Activated CD4-positive, CD25-positive, alpha-beta regulatory T cell (primary cell): ENCODE measurements at places on chromosomes 3 and 15.

DNA sequence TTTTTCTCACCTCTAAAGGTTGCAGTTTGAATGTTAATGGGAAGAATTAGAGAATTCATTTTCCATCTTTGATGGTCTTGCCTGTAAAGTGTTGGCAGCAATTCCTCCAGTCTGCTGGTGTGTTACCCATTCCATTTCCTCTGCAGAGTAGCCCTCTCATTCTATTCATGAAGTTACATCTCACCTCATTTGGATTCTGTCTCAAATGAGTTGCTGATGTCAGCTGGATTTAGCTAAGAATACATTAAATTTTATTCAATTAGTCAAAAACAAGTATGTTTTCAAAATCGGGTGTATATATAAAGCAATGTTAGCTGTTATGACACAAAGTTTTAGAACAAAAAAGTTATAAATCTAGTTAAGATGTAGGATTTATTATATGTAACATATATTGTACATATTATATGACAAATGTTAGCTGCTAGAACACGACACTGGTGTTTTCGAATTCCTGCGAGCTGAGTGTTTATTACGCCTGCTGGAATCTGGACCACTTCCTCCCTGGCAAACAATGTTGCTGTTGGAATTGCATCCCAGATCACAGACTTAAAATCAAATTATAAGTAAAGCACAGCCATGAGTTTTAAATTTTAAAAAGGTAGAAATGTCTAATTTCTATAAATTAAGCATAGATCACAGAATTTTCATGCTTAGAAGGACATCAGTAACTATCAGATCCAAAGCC lies 516.2 kb downstream of the OCA2 start:
- DNase-seq = no peak

GRCh38 chr3:108513961-108514360 lies 3.6 kb upstream of the MYH15 start:
- DNase-seq = no peak

GRCh38 chr3:151035072-151035471 lies 50.4 kb upstream of the MED12L start:
- no peak for DNase-seq

- no peak for DNase-seq
These were observed 26.4 kb downstream of the TIGIT start for GRCh38 chr3:114320246-114320645.

GRCh38 chr3:60431599-60431958 lies 819.7 kb downstream of the FHIT start:
- no peak for DNase-seq

DNA sequence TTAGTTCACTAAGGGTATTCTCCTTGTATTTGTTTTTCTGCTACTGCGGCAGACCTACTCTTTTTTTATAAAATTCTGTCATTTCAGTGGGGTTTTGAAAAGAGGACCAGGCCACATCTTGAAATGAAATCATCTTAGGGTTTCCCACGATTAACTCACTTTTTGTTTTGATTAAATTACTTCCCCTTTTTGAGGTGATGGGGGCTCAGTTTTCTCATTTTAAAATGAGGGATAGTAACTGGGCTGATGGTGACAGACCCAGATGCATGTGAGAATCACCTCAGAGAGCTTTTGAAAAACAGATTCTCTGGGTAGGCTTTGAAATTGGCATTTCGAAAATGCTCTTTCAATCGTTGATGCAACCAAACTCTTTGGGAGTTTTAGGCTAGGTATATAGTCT lies 24.2 kb downstream of the UBE2Q2 start:
- DNase-seq = no peak

GRCh38 chr15:62147551-62147950 lies 17.5 kb downstream of the C2CD4B start:
- no peak for DNase-seq

DNA sequence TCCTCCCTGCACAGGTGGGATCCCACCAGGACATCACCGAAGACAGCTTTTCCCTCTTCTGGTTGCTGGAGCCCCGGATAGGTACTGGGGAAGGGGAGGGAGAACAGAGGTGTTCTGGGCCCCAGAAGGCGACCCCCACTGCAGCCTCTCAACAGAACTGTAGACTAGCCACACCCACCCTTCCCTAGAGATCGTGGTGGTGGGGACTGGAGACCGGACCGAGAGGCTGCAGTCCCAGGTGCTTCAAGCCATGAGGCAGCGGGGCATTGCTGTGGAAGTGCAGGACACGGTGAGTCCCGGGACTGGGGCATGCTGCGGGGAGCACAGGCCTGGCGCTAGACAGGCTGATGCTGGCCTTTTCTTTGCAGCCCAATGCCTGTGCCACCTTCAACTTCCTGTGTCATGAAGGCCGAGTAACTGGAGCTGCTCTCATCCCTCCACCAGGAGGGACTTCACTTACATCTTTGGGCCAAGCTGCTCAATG lies 809 bp downstream of the NDUFAF3 start:
- no peak for DNase-seq

DNA sequence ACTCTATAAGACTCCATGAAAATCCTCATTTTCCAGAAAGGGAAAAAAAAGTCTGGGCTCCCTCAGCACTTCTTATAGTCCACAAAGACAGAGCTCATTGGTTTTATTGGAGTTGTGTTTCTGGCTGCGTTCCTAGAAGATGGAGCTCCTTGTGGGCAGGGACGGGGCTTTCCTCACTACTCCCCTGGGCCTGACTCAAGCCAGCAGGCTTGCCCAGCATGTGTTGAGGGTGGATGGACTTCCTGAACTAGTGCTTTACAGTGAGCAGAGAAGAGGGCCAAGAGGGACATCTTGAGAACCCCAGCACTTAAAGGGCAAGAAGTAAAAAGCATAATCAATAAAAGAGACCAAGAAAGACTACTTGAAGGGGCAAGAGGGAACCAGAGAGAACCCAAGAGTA lies 43.2 kb upstream of the EPHB1 start:
- DNase-seq = no peak

GRCh38 chr15:55915221-55915620 lies 78.2 kb downstream of the NEDD4 start:
- no peak for DNase-seq

GRCh38 chr3:17672506-17672905 lies 69.9 kb downstream of the TBC1D5 start:
- DNase-seq = no peak

DNA sequence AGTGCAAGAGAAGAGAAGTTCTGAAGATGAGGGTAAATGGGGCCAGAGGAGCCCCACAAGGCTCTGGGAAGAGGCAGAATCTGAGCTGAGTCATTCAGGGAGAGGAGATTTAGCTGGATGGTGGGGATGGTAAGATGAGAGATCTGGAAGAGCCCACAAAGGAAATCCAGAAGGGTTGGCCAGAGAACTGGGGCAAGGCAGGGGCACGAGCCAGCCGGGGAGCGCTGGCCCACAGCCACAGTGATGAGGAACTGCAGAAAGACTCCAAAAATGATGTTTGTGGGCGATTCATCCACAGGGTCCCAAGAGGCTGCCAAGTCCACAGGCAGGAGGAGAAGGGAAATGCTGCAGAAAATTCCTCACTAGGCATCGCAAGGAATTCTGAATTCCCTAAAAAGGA lies 75.9 kb upstream of the ATP2B2 start:
- DNase-seq = no peak

DNA sequence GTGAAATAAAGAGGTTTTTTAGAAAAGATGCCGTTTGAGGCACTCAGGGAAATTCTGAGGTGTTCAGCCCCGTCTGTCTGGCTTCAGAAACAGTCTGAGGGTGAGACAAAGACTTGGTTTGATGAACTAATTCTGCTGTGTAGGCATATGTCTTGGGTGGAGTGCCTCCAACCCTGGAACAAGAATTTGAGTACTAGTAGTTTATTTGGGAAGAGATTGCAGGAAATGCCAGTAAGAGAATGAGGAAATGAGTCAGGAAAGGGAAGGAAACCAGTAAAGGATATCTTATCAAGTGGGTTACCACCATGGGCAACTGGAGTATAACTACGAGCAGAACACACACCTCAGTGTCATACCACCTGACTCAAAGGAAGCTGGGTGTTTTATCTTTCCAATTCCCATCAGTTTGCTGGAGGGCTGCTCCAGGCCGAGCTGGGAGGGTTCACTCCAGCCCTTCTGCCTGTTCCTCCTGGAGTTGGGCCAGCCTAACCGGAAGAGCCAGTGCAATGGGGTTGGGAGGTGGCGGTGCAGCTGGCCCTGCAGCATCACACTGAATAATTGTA lies 75.3 kb downstream of the TGFBR2 start:
- DNase-seq = no peak

DNA sequence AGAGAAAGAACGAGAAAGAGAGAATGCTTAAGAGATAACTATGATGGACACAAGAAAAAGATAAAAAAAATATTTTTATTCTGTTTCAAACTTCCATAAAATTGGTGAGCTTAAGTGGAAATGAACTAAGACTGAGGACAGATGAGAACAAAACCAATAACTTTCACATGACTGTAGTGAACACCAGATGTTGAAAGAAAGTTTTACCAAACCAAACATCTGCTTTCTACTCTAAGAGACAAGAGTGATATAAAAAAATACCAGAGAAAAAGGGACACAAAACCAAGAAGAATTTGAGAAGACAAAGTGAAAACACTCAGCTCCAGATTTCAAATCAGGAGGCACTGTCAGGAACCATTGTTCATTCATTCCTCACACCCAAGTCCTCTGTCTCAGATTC lies 147.9 kb downstream of the IMPG2 start:
- DNase-seq = no peak

DNA sequence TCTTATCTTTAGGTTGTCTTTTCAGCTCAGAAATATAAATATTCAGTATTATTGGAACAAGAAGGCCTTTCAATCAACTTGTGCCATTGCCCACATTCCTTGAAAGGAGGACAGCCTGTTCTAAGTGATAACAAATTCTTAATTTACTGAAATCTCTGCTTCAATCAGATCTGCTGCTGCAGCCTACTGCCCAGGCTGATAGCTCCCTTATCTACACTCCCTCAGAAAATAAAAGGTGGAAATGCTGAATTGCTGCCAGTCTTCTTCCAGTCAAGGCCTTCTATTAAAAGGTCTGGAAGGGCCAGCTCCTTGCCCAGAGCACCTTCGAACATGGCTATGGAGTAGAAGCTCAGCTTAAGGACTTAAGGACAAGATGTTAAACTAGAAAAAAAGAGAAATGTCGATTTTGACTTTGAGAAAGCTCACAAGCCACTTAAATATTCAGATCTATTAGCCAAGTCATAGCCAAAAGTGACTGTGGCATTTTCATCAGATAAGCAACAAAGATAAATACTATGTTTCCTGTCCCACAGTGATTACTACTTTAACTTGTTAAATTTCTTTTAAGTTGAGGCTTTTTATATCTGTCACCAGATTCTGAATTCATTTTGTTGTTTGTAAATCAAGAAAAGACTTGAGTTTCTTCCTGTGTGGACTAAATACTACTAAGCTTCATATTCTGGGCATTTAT lies 480.5 kb upstream of the CBLB start:
- DNase-seq = no peak

GRCh38 chr3:142987080-142987700 lies 14.2 kb upstream of the U2SURP start:
- no peak for DNase-seq

GRCh38 chr15:31358163-31358562 lies 31.5 kb downstream of the KLF13 start:
- DNase-seq = no peak

GRCh38 chr15:100592898-100593297 lies 9.1 kb downstream of the LINS1 start:
- no peak for DNase-seq

DNA sequence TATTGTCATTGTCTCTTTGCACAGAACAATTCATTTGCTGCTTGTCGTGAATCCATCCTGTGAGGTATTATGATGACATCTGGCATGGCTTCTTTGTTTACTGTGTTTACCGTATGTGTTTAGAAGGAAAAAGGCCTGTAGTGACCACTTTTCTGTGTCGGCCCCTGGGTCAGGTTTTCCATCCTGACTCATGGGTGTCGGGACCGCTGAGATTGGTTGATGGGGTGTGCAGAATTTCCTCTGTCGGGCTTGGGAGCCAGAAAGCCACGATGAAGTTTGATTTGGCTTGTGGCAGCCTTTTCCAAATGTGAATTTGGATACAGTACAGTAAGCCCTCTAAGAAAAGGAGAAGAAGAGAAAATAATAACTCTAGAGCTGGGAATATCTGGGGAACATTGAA lies 113.5 kb downstream of the FNDC3B start:
- no peak for DNase-seq

DNA sequence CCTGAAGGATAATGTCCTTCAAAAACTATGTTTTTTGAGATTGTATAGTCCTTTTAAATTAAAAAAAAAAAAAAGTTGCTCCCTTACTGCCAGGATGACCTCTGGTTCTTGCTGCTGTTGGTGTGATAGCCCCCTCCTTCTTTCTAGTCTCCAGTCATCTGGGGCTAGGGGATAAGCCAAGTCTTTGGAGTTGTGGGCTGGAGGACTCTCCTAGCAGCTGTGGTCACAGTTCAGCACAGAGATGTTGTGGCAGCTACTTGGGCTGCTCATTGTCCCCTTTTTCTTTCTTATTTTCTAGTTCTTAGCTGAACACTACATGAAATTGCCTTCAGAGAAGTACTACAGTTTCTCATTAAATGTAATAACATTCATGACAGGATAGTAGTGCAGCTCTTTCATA lies 39.2 kb upstream of the APH1B start:
- no peak for DNase-seq

- no peak for DNase-seq
These were observed 797.5 kb downstream of the AGBL1 start for GRCh38 chr15:86877171-86877631.

DNA sequence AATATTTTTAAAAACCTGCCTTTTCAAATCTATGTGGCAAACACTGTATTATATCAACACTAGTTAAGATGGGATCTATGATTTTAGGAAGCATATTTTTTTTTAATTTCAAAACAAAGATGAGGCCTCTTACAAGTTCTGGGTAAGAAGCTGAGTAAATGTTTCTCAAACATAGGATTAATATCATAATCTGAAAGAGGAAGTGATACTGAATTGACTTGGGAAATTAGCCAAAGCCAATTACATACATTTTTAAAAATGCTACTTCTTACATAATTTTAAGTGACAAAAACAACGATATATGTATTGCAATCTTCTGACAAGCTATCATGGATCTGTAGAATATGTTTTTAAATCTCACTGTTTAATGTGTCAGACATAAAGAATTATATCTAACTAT lies 135.1 kb upstream of the UBP1 start:
- no peak for DNase-seq

DNA sequence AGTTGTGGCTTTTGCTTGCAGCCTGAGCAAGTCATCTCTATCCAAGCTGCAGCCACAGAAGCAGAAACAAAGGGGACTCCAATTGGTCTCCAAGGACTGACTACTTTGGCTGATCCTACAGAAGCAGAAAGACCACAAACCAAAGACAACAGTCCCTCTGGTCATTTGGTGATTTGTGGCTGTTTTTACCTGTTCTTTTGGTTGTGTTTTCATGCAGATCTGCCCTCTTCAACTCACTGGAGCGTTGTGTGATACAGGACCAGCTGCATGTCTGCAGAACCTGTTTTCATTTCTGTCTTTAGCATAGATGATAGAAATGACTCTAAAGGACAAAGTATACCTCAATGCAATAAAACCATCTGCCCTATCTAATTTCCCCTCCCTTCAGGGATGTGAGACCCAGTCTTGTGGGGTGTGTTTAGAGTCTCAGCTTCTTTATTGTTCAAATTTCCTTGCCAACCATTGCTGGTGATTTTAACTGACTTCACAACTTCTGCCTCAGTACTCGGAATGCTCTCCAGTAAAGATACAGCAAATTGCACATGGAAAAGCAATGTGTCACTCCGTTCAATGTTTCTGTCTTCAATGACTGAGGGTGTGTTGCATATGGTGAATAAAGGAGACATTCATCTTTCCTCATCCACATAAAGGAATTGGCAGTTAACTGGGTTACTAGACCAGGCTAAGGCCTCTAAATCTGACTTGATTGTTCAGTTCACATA lies 48.9 kb upstream of the SLC7A14 start:
- no peak for DNase-seq

- no peak for DNase-seq
These were observed 11.7 kb downstream of the SLC25A36 start for GRCh38 chr3:140953028-140953960.
